ENCODE measurements at places on chromosomes 7 and 10.

DNA sequence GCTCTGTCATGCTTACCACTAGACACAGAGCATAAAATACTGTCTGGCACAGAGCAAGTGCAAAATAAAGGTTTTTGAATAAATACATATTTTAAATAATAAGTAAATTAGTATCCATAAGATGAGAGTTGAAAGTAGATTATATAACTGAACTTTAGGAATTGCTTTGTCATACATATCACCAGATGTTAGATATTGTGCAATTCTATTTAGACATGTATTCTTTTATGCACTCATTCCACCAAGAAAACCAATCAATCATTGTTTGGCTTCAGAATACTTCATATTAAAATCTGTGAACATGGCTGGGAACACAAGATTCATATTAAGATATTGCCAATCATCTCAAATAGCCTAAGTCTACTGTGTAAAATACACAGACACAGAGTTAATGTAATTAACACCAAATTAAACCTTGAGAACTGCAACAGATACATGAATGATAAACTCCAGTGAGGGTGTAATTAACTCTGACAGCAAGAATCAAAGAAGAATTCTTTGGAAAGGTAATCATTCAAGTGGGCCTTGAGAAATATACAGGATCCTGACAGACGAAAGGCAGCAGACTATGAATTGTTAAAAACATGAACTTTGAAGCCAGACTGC is 201.0 kb upstream of the PTN start:
- DNase-seq, result no peak

GRCh38 chr10:11510736-11511135 is 100.7 kb downstream of the USP6NL start:
- no peak for DNase-seq

DNA sequence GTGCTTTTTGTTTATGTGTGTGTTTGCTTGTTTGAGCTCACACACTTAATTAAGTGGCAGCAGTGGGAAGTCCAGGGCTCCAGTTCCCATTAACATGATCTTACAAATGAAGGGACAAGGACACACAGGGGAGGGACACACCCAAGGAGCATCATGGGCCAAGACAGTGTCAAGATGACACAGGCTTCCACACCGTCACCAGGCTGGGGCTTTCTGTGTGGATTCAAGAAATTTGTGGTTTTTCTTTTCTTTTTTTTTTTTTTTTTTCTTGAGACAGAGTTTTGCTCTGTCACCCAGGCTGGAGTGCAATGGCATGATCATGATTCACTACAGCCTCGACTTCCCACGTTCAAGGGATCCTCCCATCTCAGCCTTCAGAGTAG is 173.6 kb downstream of the KIAA1217 start:
- DNase-seq, result no peak

- no peak for DNase-seq
These were observed 118.3 kb downstream of the LRRC4 start for GRCh38 chr7:127912901-127913300.

DNA sequence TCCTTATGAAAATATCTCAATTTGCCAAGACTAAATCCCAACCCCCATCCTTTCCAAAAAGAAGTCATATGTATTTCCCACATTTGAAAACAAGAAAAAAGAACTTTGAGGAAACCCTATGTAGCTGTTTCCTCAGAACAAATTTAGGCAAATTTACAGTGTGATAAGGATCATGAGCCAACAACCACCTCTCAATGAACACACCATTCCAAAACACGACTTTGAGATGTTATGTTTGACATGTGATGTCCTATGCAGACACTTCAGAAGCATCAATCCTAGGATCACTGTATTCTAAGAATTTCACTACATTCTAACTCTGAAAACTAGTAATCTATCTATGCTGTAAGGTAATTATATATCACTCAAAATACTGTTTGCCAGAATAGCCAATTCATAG is 62.2 kb downstream of the NT5C2 start:
- DNase-seq, result no peak

DNA sequence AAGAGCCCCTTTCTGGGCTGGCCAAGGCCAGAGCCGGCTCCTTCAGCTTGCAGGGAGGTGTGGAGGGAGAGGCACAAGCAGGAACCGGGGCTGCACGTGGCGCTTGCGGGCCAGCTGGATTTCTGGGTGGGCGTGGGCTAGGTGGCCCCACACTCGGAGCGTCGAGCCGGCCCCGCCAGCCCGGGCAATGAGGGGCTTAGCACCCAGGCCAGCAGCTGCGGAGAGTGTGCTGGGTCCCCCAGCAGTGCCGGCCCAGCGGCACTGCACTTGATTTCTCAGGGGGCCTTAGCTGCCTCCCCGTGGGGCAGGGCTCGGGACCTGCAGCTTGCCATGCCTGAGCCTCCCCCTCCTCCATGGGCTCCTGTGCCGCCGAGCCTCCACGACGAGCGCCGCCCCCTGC is 48.1 kb downstream of the SH2D4B start:
- no peak for DNase-seq

DNA sequence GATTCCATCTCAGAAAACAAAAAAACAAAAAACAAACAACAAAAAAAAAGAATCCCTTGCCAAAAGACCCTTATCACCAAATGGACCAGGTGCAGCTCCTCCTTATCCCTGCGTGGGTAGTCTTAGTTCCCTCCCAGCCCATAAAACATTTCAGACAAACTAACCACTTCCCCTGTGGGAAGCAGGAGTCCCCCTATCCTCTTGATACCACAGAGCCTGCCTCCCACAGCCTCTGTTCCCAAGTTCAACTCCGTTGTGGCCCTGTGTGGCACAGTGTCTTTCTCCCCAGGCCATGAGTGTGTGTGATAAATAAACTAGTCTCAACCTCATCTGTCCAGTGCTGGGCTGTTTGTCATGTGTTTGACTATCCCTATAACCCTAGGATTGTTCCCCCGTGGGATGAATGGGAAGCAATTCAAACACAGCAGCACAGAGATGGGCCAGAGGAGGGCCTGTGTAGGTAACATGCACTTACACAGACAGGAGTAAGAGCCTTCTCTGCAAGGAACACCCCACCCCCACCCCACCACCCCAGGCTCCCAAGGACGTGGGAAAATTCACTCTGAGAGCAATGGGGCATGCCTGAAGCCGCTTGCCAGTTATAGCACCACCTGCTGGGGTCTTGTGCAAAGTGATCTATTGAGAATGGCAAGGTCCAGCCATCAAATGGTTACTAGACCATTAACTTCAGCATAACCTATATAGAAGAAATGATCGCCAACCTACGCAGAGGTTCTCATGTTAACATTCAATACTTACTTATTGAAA is 147.1 kb upstream of the GHITM start:
- DNase-seq, result no peak

- DNase-seq, result no peak
These were observed 162.4 kb downstream of the NOC3L start for GRCh38 chr10:94200146-94200837.

GRCh38 chr10:60893231-60893630 is 50.8 kb downstream of the RHOBTB1 start:
- DNase-seq, result no peak

DNA sequence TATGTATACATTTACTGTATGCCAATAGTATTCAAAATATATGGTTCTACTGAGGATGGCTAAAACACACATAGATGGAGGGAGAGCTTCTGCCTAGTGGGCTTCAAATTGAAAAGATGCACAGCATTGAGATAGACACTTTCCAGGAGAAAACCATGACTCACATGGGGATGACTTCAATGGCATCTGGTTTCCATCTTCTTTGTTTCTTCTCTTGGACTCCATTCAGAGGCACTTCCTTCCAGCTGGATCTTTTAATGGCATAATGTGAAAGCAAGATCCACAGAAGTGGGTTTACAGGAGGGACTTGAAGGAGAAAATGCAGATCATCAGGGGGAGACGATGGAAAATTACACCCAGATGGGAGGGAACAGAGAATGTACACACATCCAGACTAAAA is 84.9 kb downstream of the ZNF365 start:
- DNase-seq, result no peak

DNA sequence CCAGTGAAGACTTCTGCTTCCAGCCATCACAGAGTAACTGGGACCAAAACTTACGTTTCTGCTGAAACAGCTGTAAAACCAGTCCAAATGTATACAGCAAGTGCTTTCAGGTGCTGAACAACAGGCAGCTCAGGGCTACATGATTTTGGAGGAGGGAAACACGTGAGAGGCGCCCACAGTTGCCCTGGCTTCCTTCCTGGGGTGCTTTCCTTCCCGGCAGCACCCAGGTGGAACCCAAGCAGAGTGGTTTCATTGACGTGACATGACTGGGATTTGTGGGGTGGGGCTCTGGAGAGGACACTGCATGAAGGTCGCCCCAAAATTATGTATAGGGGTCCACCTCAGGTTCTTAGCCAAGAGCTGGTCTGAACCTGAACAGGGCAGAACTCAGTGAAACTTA is 34.2 kb downstream of the IL2RA start:
- DNase-seq, result no peak

DNA sequence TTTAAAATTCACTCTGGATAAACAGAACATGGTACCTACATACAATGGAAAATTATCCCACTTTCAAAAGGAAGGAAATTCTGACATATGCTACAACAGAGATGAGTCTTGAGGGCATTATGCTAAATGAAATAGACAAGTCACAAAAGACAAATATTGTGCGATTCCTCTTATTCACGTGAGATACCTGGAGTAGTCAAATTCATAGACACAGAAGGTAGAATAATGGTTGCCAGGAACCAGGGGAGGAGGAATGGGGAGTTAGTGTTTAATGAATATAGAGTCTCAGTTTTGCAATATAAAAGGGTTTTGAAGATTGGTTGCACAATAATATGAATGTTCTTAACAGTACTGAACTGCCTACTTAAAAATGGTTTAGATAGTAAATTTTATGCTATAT is 69.8 kb upstream of the WAC start:
- DNase-seq, result no peak

DNA sequence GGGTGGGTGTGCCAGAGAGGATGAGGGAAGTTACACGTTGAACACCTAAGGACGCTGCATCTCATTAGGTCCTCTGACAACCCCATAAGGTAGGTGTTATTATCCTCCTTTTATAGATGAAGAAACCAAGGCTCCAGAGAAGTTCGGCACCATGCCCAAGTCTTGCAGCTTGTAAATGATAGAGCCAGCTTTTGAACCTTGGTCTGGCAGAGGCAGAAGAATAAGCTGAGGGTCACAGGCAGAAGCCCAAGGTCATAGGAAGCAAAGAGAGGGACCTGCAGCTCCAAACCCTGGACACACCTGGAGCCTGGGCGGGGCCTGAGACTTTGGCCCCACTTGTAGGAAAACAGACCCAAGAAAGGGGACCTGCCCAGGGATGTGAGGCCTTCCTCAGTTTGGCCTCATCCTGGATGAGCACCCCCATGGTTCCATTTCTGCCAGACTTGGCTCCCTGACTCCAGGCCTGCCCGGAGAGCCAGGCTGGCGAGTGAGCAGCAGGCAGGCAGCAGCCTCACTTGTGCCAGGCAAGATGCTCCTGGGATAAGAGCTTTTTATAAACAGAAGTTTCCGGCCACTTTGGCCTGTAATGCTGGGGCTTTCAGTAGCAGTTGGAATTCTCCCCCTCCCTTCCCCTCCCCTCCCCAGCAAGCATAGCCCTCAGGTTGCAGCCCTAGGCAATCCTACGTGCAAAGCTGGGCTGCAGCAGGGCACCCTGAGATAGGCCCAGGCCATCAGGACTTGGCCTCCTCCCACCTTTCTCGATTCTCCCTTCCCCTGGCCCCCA is 2.4 kb downstream of the KCNH2 start:
- DNase-seq, result no peak

DNA sequence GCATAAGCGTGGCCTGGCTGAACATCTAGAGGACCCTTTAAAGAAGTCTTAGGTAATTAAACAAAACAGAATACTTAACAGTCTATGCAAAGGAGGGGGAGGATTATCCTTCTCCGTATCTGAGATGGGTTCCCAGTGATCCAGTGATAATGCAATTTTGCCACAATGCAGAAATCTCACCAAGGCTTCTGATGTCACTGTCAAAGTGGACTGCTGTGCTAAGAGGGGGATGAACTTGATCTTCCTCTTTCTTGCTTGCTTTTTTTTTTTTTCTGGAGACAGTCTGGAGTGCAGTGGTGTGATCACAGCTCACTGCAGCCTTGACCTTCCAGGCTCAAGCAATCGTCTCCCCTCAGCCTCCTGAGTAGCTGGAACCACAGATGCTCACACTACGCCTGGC is 30.8 kb downstream of the GATA3 start:
- DNase-seq, result no peak

GRCh38 chr10:24722676-24723385 is 856 bp downstream of the ARHGAP21 start:
- peak; percentile 23 for DNase-seq

GRCh38 chr10:90614631-90615030 is 243.2 kb downstream of the HTR7 start:
- no peak for DNase-seq

DNA sequence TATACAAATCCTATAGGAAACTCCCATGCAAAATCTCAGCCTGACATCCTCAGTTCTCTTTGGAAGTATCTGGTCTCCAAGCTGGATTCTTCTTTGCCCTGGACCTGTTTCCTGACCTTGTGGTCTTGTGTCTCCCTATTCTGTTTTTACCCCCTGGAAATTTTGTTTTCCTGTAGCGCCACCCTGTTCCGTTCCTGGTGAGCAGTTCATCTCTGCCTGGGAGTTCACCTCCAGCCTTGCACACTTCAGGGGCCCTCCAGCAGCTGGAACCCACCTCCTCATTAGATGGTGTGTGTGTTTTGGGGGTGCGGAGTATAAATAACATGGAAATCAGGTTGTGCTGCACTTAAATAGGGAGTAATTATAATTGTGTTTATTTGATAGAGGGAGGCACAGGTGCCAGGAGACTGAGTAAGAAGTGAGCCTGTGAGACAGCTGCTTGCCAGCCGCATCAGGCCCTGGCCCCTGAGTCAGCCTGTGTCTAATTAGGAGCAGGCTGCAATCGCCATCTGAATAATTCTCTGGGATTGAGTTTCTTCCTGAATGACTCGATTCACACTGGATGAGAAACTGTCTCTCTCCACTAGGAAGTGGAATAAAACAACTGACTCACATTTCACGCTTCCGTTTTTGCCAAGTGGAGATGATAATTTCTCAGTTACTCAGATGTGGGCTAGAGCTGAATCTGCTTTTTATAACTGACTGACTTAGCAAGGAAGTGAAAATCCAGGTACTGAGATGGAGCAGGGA is 69.4 kb upstream of the HECTD2 start:
- DNase-seq, result no peak

DNA sequence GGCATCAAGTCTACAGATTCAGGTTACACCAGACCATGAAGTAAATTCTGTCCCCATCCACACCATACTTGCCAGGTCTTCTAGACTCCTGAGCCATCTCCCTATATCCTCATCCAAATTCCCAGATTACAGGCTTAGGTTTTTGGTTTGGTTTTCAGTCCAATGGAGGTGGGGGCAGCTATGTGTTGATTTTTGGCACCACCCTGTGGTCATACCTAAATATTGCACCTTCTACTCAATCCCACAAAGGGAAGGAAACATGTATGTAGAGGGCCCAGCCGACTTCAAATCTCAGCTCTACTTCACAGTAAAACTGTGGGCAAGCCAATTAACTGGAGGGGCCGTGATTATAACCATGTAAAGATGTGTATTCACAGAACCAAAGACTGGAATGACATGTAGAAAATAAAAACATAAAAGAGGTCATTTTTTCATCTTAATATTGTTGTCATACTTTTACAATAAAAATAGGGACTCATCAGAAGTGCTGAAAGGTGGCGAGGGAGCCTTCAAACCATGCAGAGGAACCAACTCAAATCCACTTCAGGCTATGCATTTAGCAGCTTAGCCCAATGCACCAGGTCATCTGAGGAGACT is 19.8 kb downstream of the ERCC6 start:
- DNase-seq, result no peak

All from GF-D8 (cell line).